Fibroblast of mammary gland (primary cell): ENCODE measurements at places on chromosomes 4 and X.

GRCh38 chrX:12975991-12976558 is 1.2 kb downstream of the TMSB4X start:
- DNase-seq = no peak

GRCh38 chrX:32281853-32282252 is 929.5 kb downstream of the DMD start:
- DNase-seq = no peak

- peak; percentile 55 for DNase-seq
These were observed 22.0 kb upstream of the SMIM31 start for GRCh38 chr4:164731827-164732474.

- DNase-seq = no peak
These were observed 519.5 kb downstream of the BCOR start for GRCh38 chrX:39577985-39578869.

- peak; percentile 99 for DNase-seq
These were observed 67.9 kb downstream of the PPP3CA start for GRCh38 chr4:101279377-101279871.

- no peak for DNase-seq
These were observed 98.5 kb downstream of the CENPC start for GRCh38 chr4:67446811-67447210.

DNA sequence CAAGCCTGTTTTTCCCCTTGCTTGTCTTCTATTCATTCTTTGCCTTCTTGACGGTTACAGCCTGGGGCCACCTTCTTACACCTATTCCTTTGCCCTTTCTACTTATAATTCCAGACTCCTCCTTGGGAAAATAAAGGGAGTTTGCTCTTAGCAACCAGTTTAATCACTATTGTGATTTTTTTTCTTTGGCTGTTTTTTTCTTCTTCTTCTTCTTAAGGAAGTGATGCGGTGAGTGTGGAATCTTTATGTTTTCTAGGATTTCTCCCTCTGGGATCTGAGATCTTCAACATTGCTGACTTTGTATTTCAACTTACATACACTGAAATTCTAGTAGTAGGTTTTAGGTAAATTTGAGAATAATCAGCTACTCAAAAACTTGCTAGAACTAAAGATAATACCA is 1.1 kb upstream of the KLHL13 start:
- no peak for DNase-seq

DNA sequence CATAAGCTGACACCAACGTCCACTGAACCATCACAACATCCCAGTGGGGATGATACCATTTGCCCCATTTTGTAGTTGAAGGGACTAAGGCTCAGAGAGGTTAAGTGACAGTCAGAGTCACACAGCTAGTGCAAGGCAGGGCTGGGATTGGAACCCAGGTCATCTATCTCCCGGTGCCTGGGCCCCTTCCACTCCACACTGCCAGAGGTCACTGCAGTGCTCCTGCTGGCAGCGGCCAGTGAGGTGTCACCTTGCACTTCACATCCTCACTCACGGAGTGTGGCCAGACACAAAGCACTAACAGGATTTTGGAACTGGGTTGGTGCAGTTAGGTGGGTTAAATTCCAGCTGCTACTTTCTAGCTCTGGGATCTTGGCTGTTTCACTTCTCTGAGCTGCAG is 118.7 kb downstream of the ENPP6 start:
- DNase-seq = no peak

DNA sequence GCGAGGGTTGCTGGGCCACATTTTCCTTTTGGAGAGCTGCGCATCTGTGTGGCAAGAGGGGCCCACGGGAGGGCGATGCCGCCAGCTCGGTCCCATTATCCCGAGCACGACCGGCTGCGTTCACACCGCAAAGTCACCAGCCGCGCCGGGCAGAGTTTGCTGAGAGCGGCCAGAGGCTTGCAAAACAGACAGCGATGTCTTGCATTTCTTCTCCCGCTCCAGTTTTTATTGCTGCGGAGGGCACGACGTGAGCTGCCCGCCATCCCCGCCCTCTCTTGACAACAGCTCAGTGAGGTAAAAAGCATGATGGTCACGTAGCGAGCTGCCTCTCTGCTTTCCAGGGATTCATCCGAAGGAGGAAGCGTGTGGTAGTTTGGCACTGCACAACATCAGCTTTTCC is 102.1 kb upstream of the TENM3 start:
- DNase-seq = no peak
